ENCODE measurements at places on chromosomes 3 and 15.

DNA sequence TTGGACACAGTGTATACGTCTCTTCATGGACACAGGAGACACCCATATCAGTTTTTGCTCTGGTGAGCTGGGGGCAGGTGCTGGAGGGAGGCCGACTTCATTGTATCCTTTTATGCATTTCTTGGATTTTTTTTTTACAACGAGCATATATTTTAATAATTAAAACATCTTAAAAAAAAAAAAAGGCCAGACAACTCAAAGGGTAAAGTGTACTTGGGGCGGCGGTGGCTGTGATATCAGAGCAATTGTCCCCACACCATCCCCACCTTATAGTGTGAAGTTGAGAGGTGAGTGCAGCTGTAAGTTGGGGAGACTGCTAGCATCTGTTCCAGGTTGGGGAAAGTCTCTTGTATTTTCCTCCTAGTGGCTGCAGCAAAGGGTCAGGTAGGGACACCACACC, 12.0 kb upstream of the PLXNA1 start:
- DNase-seq: no peak

- no peak for DNase-seq
These were observed 99.2 kb downstream of the TPRA1 start for GRCh38 chr3:127491323-127491722.

GRCh38 chr3:149299938-149300801, 33.3 kb downstream of the TM4SF18 start:
- DNase-seq: no peak

DNA sequence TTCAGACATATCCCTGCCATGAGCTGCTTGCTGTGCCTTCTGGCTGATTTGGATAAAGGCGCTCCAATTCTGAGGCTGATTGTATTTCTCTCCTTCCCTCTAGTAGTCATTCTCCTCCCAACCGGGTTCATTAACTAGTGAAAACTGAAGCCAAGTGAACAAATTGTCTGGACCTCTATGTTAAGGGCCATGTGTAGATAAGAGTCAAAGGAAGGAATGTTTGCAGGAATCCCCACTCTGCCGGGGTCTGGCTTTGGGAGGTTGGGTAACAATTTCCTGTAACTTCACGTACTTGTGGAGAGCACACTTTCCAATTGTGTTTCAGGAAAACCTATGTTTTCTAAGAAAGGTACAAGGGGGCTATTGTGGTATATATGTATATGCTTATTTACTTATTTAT, 38.2 kb upstream of the SUCLG2 start:
- no peak for DNase-seq

DNA sequence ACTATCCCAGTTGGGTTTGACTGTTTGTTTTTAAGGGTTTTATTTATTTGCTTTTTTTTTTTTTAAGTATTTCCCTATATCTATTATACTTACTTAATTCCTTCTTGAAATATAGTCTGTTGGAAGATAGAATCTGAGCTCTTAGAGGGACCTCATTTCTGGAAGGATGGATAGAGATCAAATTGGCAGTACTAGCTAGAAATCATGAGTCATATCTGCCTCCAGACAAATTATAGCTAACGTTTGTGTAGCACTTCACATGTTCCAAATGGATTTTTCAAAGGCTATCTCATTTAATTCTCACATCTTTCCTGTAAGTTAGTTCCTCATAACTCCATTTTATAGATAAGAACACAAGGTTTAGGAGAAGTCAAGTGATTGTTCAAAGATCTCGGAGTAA, 384.7 kb downstream of the ZIC1 start:
- DNase-seq: no peak

DNA sequence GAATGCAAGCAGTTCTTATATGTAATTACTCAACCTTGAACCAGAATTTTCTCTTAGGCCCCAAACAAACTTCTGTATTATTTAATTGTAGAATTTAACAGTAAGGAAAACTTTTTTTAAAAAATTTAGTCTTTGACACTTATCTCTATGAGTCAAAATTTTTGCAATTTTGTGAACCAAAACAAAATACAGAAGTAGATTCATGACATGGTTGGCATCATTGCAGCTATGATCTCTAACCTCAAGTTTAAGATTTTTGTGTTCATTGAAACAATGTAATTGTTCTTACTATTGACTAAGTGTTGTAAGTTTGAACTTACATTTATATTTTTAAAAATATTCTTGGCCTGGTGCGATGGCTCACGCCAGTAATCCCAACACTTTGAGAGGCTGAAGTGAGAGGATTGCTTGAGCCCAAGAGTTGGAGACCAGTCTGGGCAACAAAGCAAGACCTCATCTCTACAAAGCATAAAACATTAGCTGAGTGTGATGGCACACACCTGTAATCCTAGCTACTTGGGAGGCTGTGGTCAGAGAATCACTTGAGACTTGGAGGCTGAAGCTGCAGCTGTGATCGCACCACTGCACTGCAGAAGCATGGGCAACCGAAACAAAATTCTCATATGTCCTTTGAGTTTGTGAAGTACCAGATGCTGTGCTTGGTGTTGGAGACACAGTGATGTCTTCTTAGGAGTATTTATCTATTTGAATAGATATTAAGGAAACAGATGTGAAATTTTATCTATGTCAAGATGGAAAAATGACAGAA, 39.7 kb downstream of the STT3B start:
- no peak for DNase-seq

DNA sequence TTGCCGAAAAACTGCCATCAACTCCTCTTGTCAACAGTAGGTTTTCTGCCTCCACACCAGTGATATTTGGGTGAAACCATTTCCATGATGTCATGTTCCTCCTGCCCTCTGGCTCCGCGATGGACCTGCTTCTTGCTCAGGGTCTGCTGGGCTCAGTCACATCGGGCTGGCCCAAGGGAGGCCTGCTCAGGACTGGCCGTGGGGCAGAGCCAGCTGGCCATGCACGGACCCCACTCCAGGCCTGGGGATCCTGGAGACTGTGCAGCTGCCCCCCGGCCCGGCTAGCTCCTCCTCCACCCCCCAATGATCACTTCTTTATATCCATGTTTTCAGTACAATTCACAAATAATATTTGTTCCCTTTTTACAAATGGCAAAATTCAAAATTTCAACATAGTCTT, 270.3 kb upstream of the CCDC54 start:
- DNase-seq: no peak

DNA sequence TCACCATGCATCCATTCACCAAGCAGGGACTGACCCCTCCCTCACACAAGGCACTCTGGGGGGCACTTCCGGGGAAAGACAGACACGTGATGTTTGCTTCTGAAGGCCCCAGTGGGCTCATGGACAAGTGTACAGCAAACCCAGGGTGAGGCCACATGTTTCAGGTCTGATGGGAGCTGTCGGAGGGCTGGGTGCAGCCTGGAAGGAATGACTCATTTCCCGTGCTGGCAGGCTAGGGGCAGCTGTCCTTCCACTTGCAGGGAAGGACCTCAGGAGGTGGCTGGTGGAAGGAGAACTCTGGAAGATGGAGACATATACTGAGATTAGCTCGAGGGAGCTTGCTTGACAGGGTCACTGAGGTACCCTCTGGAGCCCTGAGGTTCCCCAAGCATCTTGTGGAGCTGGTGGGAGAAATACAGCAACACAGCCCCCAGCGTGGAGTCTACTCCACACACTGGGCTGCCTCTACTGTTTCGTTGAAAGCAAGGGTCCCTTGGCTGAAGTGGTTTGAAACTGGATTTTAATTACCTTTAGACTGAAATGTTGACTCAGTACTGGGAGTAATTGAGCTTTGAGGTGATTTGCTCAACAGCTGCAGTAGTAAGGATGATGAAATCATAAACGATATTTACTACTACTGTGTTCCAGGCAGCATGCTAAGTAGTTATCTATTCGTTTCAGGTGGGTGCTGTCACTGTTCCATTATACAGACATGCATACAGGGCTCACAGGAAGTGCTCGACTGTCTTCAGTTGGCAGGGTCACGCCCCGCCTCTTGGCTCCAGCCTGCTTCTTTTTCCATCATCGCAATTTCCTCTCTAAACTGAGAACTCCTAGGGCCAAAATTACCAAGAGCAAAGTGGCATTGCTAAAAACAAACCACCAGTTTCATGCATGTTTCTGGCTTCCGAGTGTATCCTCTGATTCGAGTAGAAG, 230.4 kb downstream of the ADAMTS17 start:
- DNase-seq: no peak

DNA sequence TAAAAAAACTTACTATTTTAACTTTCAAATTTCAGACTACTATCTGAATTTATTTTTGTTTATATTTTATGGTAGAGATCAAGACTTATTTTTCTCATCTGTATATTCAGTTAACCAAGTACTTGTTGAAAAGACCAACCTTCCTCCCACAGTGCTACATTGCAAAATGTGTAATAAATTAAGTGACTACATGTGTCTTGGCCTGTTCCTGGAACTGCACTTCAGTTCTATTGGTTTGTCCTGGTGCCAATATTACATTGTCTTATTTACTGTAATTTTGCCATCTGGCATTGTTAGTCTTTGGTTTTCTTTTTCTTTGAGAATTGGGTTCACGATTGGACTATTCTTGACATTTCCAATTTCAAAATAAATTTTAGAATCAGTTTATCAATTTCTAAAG, 138.4 kb upstream of the KCNMB2 start:
- DNase-seq: peak; percentile 17

DNA sequence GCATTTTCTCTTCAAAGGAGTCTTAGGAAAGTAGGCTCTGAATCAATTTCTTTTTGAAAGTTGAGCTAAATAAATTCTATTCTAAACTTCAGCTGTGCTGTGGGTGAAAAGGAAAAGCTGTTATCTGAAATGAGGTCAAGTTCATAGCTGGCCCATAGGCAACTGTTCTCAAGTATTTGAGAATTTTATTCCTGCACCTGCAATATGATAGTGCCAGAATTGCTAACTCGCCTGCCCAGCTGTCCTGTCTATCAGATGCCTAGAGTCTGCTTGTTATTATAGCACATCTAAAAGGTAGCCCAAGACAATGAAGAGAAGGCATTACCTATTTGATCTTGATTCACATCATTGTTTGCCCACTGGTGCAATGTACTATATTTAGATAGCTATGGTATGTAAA, 798.7 kb downstream of the DIPK2A start:
- no peak for DNase-seq

DNA sequence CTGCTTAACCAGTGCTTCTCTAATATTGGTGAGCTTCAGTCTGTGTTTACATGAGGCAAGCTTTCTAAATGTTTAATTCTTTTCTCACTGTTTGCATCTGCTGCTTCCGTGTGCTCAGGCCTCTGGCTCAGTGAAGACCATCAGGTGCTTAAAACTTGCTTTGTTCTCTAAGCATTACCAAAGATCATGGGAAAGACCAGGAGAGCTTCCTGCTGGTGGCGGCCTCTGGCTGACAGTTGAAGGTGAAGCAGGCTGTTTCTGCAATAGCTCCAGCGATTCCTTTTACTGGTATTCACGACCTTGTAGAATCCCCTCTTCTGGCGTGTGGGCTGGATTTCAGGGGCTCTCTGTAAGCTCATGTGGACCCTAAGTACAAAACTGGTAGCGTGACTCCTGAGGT, 45.1 kb downstream of the EDEM1 start:
- DNase-seq: no peak

DNA sequence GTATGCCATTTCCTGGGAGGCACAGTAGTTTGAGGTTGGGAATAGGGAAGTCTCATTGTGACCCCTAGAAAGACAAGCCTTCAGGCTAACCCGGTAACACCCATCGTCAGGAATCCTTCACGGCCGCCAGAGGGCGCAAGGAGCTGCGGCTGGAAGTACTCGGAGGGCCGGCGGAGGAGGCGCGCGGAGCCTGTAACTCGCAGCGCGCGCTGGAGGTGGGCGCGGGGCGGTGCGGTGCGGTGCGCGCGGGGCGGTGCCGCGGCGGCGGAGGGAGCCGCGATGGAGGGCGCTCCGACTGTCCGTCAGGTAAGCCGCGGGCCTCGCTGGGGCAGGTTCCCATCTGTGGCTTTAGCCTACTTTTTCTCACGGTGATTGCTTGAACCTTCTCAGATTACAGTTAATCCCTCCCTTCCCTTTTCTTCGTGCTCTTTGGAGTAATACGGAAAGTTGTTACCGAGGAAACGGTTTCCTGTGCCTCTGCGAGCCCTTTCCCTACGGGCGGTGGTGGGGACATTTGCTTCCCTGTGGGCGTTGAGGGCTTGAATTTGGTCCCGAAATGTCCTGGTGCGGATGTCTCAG, at the start of gene GRAMD1C:
Gene GRAMD1C (plus strand): TSS at position 158 of the 579 bp plus-strand sequence. CDS start 122 bp downstream, at position 280.
- peak; percentile 96 for DNase-seq

- no peak for DNase-seq
These were observed 16.9 kb upstream of the PRKCI start for GRCh38 chr3:170205302-170205701.

GRCh38 chr15:79184465-79184892, 93.9 kb upstream of the RASGRF1 start:
- DNase-seq: peak; percentile 42

DNA sequence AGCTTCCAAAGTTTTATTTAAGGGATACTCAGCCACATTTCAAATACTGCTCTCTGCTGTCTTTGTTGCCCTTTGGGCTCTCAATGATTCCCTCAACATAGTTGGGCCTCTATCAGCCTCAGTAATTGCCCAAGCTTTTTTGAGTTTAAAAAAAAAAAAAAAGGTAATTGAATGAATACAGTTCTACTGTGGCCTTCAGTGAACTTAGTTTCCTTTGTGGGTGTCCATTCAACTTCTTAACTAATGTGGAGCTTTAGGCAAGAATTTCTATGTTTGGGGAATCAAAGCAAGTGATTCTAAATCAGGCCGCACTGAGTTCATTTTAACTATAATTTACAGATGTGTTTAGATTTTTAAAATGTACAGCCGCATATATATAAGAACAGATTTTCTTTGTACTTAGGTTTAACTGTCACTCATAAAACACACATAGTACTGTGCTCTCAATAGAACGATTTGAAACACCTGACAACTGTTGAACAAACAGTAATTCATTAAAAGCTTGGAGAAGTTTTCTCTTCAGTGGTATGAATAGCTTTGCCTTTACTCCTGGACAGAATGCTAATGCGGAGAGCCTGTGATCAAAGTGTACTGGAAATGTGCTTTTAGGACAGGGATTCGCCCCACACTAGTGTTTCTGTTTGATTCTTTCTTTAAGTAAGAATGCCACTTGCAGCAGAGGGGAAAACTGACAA, 844.9 kb upstream of the SEMA6D start:
- DNase-seq: no peak

DNA sequence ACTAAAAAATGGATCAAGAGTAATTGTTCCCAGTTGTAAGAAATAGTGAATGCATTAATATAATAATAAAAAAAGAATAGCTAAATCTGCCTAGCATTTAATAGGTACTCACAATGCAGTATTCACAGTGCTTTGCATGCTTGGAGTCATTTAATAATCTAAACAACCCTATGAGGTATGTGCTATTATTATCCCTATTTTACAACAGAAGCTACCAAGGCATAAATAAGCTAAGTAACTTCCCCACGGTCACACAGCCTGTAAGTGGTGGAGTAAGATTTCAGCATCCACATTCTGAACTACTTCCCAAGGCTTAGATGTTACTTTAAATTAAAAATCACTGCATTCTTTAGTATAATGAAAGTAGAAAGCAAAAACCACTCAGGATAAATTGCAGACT, 102.9 kb downstream of the PLCH1 start:
- DNase-seq: no peak

- DNase-seq: no peak
These were observed 46.7 kb downstream of the RAD54L2 start for GRCh38 chr3:51585197-51585596.

DNA sequence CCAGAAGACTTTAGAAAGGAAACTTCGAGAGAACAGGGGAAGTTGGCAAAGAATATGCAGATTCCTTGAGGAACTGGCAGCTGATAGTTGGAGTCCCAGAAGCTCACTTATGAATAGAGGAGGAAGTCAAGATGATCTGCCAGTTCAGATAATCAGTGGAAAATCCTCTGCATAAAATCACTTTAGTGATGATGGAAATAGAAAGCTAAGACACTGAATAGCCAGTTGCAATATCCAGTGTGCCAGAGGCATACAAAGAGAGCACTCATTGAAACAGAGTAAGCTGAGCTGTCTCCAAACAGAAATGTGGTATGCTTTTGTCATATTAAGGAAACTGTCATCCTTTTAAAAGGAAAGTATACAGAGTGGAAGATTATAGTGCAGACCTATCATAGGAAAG, 1207.6 kb downstream of the OTOL1 start:
- DNase-seq: no peak

All from NCI-H446 (cell line).